T-helper 17 cell (primary cell): ENCODE measurements at places on chromosomes 7 and 10. TPM values are rescaled to one million over a fixed set of nuclear protein-coding genes. Genes with fewer than 3 reads are reported as not detected.

CRHR2 gene
- not detected for total RNA-seq

COL1A2 gene
- total RNA-seq: not detected

DNA sequence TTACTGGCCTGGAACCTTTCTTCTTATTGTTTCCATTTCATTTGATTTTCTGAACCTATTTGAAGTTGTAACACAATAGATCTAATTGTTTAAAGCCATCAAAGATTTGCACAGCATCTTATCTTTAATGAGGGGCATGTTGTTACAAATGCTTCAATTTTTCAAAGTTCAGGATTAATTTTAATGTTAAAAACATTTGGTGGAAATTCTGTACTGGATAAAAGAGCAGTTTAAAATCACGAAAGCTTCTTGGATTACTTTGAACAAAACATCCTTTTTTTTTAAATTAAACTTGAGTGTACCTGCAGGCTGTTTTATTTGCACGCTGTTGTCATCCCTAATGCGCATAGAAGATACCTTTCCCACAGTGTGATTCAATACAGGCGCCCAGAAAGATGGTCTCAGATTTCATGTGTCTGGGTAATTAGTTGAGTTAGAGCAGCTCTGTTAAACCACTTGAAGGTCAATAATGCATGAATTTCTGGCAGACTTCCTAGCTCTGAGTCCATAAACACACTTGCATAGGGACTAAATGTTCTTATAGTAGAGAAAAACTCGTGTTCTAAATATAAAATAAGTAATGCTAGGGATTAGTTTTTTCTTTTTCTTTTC, 29.3 kb upstream of the DDX50 start:
- H3K27ac ChIP-seq: no peak overlapping the region
- no peaks in the 10 kb centered on the region for H3K36me3 ChIP-seq
- no peaks in the 10 kb centered on the region for H3K27me3 ChIP-seq
- DNase-seq: no peak
- H3K4me1 ChIP-seq: peaks cover 3% of the 10 kb centered on the region

GRCh38 chr10:91034494-91035159, 113.7 kb upstream of the ANKRD1 start:
- DNase-seq: no peak
- no peaks in the 10 kb centered on the region for H3K36me3 ChIP-seq
- peak overlapping the region; percentile 15 for H3K4me3 ChIP-seq
- H3K27me3 ChIP-seq: peaks cover 6% of the 10 kb centered on the region
- H3K27ac ChIP-seq: peak overlapping the region; percentile 4

SPDYE9 gene
- not detected for total RNA-seq

ENO4 gene
- total RNA-seq: not detected

MSMB gene
- total RNA-seq: not detected

DNA sequence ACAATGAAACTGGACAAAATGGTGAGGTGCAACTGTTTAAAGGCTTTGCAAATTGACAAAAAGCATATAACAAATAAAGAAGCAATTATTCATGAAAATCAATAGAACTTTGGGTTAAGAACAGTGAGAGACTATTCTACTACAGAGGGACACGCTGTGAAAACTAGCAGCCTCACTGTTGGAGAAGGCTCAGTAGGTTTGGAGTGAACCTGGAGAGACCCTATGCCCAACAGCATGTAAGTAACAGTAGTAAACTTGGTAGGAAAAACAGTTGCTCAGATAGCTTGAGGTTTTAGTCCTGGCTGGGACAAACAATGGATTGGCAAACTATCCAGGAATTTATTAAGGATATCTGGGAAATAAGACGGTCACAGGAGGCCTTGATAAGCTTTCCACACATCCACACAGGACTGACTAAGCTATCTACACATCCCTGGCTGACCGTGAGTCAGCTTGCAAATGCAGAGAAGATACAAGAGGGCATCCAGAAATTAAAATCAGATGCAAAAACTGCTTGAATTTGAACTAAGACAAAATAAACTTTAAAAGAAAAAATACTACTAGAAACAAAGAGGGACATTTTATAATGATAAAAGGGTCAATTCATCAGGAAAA, 15.9 kb downstream of the FAM149B1 start:
- H3K4me3 ChIP-seq: no peak overlapping the region
- no peaks in the 10 kb centered on the region for H3K4me1 ChIP-seq
- H3K27ac ChIP-seq: no peak overlapping the region
- no peak for DNase-seq

UBTD1 gene
- total RNA-seq: 1.1 TPM

NUTM2D gene
- 1.6 TPM for total RNA-seq

AKR1D1 gene
- not detected for total RNA-seq

EPHB4 gene
- 4.7 TPM for total RNA-seq

EGFR gene
- total RNA-seq: not detected

- peaks cover 17% of the 10 kb centered on the region for H3K4me1 ChIP-seq
- H3K27ac ChIP-seq: no peak overlapping the region
These were observed 17.9 kb upstream of the SGMS1 start for GRCh38 chr10:50641626-50642025.

CLCN1 gene
- not detected for total RNA-seq

DNA sequence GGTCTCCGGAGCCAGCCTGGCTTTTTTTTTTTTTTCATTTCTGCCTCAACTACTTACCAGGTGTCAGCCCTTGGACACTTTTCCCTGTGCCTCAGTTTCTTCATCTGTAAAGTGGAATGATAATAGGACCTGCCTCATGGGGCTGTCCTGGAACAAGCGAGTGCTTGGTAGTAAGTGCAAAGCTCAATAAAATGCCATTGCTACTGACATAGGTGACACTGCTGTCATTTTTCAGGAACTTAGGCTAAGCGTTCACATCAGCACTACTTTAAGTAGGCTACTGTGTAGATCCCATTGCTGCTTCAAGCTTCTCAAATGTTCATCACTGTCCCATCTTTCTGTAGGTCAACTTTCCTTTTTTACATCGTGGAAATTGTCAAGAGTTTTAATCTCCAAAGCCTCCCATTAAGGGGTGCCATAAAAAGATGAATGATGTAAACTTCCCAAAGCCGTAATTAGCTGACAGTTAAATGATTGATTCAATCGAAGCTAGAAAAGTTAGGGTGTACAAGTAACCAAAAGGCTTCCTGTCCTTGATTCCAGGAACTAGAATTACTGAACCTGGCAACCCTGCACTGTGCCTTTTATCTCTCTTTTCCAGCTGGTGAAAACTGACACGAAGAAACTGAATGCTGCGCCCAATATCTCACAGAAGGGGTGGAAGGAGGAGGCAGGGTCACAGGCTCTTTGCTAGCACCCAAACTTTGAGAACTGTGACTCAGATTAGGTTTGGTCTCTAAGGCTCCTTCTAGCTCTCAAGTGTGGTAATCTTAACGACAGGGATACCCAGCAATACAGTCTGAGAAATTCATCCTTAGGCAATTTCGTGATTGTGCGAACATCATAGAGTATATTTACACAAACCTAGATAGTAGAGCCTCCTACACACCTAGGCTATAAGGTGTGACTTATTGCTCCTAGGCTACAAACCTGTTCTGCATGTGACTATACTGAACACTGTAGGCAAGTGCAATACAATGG, 861 bp upstream of the USP6NL start:
- peak overlapping the region; percentile 65 for H3K27ac ChIP-seq
- H3K4me3 ChIP-seq: peak overlapping the region; percentile 92
- DNase-seq: no peak
- H3K36me3 ChIP-seq: no peaks in the 10 kb centered on the region

GRCh38 chr7:116969371-116969902, 16.1 kb downstream of the ST7 start:
- H3K4me1 ChIP-seq: peaks cover 7% of the 10 kb centered on the region
- H3K27me3 ChIP-seq: peaks cover 6% of the 10 kb centered on the region

GRCh38 chr7:47601881-47602249, 20.0 kb upstream of the TNS3 start:
- DNase-seq: no peak
- H3K27me3 ChIP-seq: no peaks in the 10 kb centered on the region
- no peaks in the 10 kb centered on the region for H3K36me3 ChIP-seq
- H3K4me1 ChIP-seq: no peaks in the 10 kb centered on the region
- no peak overlapping the region for H3K4me3 ChIP-seq

POLL gene
- total RNA-seq: 25.3 TPM

SOSTDC1 gene
- not detected for total RNA-seq

SSBP1 gene
- total RNA-seq: 81.3 TPM

GRCh38 chr10:44650691-44651661, 260.2 kb upstream of the TMEM72 start:
- no peaks in the 10 kb centered on the region for H3K4me1 ChIP-seq
- no peaks in the 10 kb centered on the region for H3K27me3 ChIP-seq
- no peaks in the 10 kb centered on the region for H3K36me3 ChIP-seq
- DNase-seq: no peak
- no peak overlapping the region for H3K4me3 ChIP-seq

- peak overlapping the region; percentile 75 for H3K27ac ChIP-seq
- peak overlapping the region; percentile 56 for H3K4me3 ChIP-seq
- H3K4me1 ChIP-seq: peaks cover 21% of the 10 kb centered on the region
- H3K36me3 ChIP-seq: peaks cover 2% of the 10 kb centered on the region
These were observed 193.6 kb downstream of the MLLT10 start for GRCh38 chr10:21727452-21728168.

DNA sequence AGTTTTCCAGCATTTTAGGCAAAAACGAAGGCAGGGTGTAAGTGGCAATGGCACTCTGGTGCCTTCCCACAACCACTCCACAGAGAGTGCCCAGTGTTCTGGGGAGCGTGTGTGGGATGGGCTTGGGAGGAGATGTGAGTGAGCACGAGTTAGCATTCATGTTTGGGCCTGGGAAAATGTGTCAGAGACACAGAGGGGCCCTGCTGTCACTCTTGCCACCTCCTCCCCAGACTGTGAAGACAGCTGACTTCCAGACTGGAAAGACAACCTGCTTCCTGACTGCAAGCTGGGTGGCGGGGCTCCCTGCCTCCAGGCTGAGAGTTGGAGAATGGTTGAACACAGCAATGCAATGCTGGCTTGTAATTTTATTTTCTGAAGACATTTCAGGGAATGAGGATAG, 454.5 kb upstream of the ZMIZ1 start:
- H3K27me3 ChIP-seq: peaks cover 20% of the 10 kb centered on the region
- no peaks in the 10 kb centered on the region for H3K36me3 ChIP-seq
- H3K4me3 ChIP-seq: no peak overlapping the region
- no peak for DNase-seq
- no peaks in the 10 kb centered on the region for H3K4me1 ChIP-seq

- peak; percentile 68 for DNase-seq
- no peaks in the 10 kb centered on the region for H3K36me3 ChIP-seq
- H3K27ac ChIP-seq: peak within 1 kb of the TSS; percentile 89
- no peaks in the 10 kb centered on the region for H3K27me3 ChIP-seq
- peaks cover 28% of the 10 kb centered on the region for H3K4me1 ChIP-seq
- H3K4me3 ChIP-seq: peak within 1 kb of the TSS; percentile 96
These were observed at the start of gene SLC4A2 for GRCh38 chr7:151059367-151060112. SLC4A2 (plus strand) TSS chr7:151059589; CDS start chr7:151061988, 2,399 bp downstream.

CYP26A1 gene
- not detected for total RNA-seq

CNPY1 gene
- total RNA-seq: not detected

DNA sequence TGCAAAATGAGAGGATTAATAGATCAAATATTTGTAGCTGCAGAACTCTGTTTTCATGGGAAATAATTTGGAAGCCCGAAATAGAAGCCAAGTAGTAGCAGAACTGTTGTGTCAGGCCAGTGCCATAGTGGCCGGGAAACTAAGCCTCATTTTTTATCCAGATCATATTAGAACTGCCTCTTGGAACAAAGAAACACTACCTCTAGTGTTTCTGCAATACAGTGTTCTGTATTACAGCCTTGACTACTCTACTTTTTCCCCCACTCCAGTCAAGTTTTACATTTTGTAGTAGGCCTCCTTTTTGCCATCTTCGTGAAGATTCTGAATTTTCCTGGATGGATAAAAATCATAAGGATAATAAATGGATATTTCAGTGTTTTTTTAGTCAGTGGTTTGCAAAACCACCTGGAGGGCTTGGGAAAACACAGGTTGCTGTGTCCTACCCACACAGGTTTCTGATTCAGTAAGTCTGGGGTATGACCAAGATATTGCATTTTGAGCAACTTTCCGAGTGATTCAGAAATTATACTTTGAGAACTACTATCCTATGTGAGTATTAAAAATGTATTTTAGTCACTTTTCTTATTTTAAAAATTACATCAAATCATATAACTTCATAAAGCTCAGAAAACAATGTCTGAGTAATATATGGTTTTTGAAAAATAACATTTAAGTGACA, 326.2 kb upstream of the KAT6B start:
- no peaks in the 10 kb centered on the region for H3K27me3 ChIP-seq
- no peak overlapping the region for H3K4me3 ChIP-seq
- peaks cover 6% of the 10 kb centered on the region for H3K4me1 ChIP-seq
- no peaks in the 10 kb centered on the region for H3K36me3 ChIP-seq

DNA sequence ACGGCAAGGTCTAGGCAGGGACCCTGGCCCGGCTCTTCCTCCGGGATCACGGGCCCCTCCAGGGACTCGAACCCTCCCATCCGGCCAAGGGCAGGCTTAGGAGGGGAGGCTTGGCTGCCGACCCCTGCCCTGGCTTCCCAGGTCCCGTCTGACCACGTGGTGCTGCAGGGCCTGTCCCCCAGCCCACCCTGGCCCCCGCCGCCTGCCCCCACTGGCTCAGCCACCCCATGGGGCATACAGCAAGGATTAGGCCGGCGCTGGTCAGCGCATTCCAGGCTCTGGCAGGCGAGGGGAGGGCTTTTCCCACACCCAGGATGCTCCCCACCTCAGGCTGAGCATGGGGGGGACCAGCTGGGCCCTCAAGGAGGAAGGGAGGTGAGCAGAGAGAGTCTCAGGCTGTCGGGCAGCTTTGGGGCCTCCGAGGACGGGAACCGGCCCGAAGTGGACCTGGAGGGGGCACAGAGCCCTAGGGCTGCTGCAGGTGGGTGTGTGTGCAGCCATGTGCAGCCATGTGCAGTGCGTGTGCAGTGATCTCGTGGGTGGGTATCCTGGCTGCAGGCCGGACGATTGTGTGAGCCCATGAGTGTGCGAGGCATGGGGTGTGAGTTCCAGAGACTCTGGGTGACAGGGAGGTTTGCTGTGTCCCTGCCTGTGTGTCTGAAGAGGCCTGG, 713 bp upstream of the GRIFIN start:
- no peak for DNase-seq
- peak overlapping the region; percentile 12 for H3K4me3 ChIP-seq
- H3K27me3 ChIP-seq: no peaks in the 10 kb centered on the region
- H3K4me1 ChIP-seq: peaks cover 3% of the 10 kb centered on the region
- H3K27ac ChIP-seq: no peak overlapping the region
- H3K36me3 ChIP-seq: no peaks in the 10 kb centered on the region

AKR1C4 gene
- not detected for total RNA-seq

GRCh38 chr10:120684226-120684625, 166.9 kb upstream of the WDR11 start:
- H3K4me3 ChIP-seq: no peak overlapping the region
- H3K27me3 ChIP-seq: no peaks in the 10 kb centered on the region
- no peaks in the 10 kb centered on the region for H3K4me1 ChIP-seq
- H3K36me3 ChIP-seq: no peaks in the 10 kb centered on the region
- H3K27ac ChIP-seq: no peak overlapping the region
- no peak for DNase-seq

HOGA1 gene
- total RNA-seq: not detected

- peak overlapping the region; percentile 100 for H3K27ac ChIP-seq
- no peaks in the 10 kb centered on the region for H3K27me3 ChIP-seq
- H3K4me3 ChIP-seq: peak overlapping the region; percentile 98
- H3K36me3 ChIP-seq: peaks cover 7% of the 10 kb centered on the region
- no peak for DNase-seq
These were observed 406 bp downstream of the CBLL1 start for GRCh38 chr7:107744345-107744750.

- no peak overlapping the region for H3K4me3 ChIP-seq
- H3K27ac ChIP-seq: no peak overlapping the region
- no peaks in the 10 kb centered on the region for H3K27me3 ChIP-seq
- peaks cover 34% of the 10 kb centered on the region for H3K4me1 ChIP-seq
- no peak for DNase-seq
- H3K36me3 ChIP-seq: no peaks in the 10 kb centered on the region
These were observed 36.2 kb downstream of the LARP4B start for GRCh38 chr10:895324-895723.
